Fibroblast of skin of right biceps (primary cell): ENCODE measurements at places on chromosomes 3 and 15.

DNA sequence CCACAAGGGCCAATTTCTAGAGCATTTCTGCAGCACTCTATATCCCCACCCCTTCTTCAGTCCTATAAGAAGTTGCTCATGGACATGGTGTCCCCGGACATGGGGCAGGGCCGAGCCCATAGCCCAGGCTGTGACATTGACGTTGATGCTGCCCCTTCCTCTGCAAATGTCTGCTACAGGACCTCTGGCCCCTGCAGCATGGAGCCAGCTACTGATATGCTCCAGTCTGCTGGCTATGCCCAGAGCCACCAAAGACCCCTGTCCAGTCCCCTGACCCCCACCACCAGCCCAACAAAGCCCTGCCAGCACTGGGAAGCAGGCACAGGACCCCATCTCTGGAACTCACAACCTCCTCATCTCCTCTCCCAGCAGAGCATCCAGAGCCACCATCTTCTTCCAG, 120.1 kb upstream of the SMAD3 start:
- no peak for DNase-seq

GRCh38 chr15:58380280-58380945, 51.4 kb upstream of the LIPC start:
- DNase-seq: no peak

DNA sequence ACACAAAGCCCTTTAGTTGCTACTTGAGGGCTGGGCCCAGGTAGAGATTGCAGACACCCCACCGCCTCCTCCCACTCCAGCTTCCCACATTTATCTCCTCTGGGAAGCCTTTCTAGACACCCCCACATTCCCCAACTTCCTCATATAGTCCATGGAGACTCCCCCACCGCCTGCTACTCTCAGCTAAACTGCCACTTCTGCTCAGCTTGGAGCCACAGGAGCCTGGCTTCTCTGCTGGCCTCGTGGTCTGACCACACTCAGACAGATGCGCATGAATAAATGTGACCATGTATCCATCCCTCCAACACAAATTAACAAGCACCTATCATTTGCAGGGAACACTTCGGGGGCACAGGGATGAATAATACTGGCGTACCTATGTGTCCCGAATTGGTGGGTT, 10.5 kb upstream of the ACSBG1 start:
- no peak for DNase-seq

- DNase-seq: no peak
These were observed 20.0 kb upstream of the BCL2A1 start for GRCh38 chr15:79990997-79991334.

GRCh38 chr15:68310804-68311463, 33.4 kb downstream of the FEM1B start:
- DNase-seq: no peak

- no peak for DNase-seq
These were observed 13.0 kb downstream of the HCN4 start for GRCh38 chr15:73355612-73356265.

- no peak for DNase-seq
These were observed 129.0 kb downstream of the SEMA6D start for GRCh38 chr15:47846128-47846868.

DNA sequence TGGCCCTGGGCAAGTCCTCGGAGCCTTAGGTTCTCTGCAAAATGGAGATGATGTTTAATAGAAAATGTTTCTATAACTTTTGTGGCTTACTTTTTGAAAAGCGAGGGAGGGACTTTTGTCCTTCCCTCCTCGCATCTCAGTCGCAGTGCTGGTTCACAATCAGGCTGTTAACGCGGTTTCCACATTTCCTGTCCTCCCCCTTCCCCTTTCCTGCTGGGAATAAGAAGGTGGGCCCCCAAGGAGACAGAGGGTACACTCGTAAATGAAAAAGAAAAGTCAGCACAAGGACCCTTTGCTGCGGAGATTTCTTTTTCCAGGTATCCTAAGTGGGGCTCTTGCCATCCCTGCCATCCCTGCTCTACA, 29.5 kb downstream of the ARHGAP31 start:
- DNase-seq: no peak

- DNase-seq: no peak
These were observed 81.0 kb downstream of the CGGBP1 start for GRCh38 chr3:87977765-87978164.

DNA sequence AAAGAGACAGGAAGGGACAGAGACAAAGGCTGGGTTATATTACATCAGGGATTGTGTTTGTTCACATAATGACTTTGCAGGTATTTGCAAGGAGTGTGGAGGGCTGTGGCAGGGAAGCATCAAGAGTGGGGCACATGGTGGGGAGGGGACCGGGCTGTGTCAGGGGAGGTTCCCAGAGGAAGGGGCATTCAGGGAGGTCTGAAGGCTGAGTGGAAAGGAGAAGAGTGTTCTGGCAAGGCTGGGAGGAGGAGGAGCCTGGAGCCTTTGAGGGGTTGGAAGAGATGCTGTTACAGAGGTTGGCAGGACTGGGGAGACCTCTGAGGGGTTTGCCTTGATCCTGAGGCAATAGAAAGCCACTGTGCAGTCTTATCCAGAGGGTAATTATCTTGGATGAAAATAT, 49.4 kb downstream of the EXOG start:
- no peak for DNase-seq

DNA sequence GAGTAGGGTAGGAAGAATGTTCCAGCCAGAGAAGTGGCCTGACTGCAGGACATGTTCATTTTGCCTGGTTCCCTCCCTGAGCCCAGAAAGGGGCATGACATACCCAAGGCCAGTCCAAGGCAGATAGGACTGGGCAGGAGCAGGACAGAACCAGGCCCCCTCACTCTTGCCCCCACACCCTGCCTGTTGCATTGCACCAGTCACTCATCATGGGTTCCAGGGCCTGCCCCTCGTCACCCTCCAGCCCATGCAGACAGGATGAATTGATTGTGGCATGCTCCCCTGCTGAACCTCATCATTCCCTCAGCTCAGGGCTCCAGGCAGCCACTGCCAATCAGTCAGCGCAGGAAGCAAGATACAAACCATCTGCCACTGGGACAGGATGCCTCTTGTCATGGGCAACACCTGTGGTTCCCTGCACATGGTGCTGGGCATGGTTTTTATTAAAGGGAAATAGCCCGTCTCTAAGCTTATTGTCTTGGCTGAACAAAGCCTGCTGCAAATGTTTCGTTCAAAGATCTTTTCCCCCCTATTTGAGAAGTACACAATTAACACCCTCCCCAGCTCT, 48.9 kb downstream of the RASGRF1 start:
- DNase-seq: no peak

DNA sequence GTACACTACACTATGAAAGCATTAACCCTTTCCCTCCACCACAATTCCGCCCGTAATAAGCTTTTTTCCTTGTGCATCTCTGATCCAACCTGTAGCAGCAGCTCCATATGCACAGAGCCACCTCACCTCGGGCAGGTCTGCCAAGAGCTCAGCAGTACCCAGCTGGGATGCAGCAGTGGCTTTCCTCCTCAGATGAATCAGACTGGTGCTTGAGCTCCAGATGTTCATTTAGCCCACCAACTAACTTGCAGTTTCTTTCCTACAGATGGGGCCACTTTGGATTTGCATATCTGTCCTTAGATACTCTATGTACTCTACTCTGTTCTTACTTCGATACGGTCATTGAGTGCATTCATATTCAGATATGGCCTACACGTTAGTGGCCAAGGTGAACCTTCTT, 14.8 kb upstream of the FSIP1 start:
- DNase-seq: no peak

GRCh38 chr15:85458764-85459163, 78.4 kb downstream of the AKAP13 start:
- DNase-seq: no peak

GRCh38 chr3:185792955-185793354, 31.9 kb downstream of the IGF2BP2 start:
- no peak for DNase-seq
